Erythroblast (primary cell): ENCODE measurements at places on chromosomes 3 and 15.

DNA sequence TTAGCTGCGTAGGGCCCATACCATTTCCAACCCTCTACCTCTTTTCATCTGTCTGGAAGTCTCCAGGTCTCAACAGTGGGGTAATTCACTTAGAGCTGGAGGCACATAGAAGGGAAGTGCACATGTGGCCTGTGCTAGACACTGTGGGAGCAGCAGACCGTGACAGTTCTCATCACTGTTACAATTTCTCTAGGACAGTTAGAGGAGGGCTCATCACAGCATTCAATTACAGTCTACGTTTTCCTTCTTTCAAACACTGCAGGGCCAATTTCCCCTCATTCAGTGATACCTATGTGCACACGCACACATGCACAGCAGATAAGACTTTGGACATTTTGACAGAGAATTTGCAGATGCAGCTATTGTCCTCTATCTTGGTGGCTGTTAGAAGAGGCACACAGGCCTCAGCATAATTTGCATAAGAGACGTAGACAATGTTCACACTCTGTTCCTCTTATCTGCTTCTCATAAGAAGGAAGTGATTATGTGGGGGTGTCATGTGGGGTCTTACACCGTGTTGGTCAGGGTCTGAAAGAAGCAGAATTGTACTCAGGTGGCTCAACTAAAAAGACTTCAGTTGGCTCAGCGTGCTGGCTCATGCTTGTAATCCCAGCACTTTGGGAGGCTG lies 12.6 kb upstream of the HRG start:
- no peak for DNase-seq

DNA sequence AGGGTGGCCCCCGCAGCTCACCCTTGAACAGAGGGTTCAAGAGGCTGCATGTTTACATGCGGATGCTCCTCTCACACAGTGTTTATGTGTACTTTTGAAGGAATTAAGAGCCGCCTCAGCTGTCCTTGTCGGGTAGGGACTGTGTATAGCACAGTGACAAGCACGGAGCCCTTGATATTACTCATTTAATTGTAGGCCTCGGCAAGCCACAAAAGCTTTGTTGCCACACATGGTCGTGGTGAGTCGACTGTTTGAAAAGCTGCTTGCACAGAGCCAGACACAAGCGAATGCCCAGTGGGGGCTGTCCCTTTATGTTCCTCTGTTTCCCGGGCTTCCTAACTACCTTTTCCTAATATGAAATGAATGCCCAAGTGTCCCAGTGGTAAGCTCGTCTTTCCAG lies 4.5 kb downstream of the ESYT3 start:
- DNase-seq = no peak

GRCh38 chr3:43005253-43005652 lies 26.1 kb downstream of the GASK1A start:
- no peak for DNase-seq

GRCh38 chr3:53185761-53186465 lies 24.9 kb downstream of the PRKCD start:
- no peak for DNase-seq

DNA sequence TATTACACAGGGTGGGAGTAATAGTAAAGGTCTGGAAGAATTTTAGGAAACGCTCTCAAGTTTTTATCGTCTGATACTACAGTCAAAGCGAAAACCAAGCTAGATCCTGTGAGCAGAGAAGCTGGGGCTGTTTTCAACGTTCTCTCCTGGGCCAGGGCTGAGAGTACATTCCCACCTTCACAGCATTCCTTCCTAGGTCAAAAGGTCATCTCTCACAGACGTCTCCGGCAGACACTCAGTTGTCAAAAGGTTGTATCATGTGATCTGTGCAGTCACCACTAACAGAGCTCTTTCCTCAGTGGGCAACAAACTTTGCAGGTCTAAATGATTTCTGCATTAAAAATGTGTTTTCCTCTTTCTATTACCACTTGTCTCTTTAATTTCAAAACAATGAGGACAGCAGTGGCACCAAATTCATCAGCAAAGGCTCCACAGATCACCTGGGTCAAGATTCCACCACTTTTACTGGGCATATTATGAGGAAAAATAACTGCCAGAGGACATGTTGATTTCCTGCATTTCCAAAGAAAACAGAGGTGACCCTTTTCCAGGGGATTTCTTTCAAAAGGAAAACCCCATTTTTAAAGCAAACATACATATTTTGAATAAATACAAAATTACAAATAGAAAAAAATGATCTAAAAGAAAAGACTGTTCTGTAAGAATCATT lies 41.9 kb downstream of the MEIS2 start:
- DNase-seq = no peak
